ENCODE measurements at places on chromosomes 12 and 14.

DNA sequence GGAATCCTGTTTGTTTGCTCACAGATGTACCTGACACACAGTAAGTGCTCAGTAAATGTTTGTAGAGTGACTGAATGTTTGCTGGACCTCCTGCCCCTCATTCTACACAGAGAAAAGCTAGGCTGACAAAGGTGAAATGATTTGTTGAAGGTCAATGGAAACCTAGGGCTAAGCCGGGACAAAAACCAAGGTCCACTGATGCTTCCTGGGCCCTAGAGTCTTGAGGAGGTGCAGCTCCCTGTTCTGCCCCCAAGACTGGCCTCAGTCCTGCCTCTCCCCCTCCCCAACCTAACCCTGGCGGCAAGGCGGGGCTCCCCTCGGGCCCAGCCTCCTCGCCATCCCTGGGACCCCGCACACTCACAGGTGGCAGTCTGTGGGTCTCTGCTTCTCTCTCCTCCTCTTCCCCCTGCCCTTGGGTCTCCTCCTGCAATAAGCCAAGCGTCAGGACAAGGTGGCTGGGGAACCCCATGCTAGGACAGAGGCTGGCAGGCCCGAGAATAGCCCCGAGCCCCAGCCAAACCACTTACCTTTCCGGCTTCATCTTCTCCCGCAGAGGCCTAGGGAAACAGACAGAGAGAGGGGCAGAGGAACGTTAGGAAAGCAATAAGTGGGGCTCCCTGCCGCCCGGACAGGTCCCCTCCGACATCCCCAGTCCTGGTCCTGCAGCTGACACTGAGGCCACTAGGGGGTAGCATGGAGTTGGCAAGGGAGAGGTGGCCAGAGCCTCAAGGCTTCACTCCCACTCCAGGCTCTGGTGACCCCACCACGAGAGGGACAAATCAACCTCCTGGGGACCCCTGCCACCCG is 9.3 kb downstream of the PGF start:
- peak; percentile 56 for DNase-seq
- H3K4me3 ChIP-seq, result no peak overlapping the region
- peaks cover 11% of the 10 kb centered on the region for H3K27me3 ChIP-seq
- H3K4me1 ChIP-seq, result peaks cover 20% of the 10 kb centered on the region
- no peaks in the 10 kb centered on the region for H3K36me3 ChIP-seq

GRCh38 chr14:23793532-23793931 is 157.4 kb downstream of the DHRS2 start:
- no peak for DNase-seq
- H3K4me3 ChIP-seq, result no peak overlapping the region
- H3K36me3 ChIP-seq, result peaks cover under 1% of the 10 kb centered on the region

GRCh38 chr12:50083301-50083700 is 1.8 kb upstream of the SMARCD1 start:
- H3K27ac ChIP-seq, result peak overlapping the region; percentile 25
- peaks cover 13% of the 10 kb centered on the region for H3K36me3 ChIP-seq
- DNase-seq, result no peak
- H3K4me1 ChIP-seq, result peaks cover 28% of the 10 kb centered on the region

- no peak for DNase-seq
- H3K27me3 ChIP-seq, result peaks cover 25% of the 10 kb centered on the region
- H3K27ac ChIP-seq, result peak within 1 kb of the TSS; percentile 67
- H3K4me3 ChIP-seq, result peak within 1 kb of the TSS; percentile 79
These were observed at the start of gene CMKLR1 for GRCh38 chr12:108338915-108339657. CMKLR1 (minus strand) TSS chr12:108339311; CDS start chr12:108293591, 45,720 bp downstream.

DNA sequence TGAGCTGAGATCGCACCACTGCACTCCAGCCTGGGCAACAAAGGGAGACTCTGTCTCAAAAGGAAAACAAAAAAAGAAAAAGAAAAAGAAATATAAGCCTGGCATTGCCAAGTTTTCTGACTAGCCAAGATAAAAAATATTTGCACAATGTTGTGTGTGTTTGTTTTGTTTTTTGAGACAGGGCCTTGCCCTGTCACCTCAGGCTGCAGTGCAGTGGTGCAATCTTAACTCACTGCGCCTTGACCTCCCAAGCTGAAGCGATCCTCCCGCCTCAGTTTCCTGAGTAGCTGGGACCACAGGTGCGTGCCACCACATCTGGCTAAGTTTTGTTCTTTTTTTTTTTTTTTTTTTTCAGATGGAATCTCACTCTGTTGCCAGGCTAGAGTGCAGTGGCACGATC is 5.5 kb upstream of the C12orf43 start:
- no peak overlapping the region for H3K27ac ChIP-seq
- no peak for DNase-seq
- H3K27me3 ChIP-seq, result no peaks in the 10 kb centered on the region

GRCh38 chr12:16350682-16351081 is 3.2 kb downstream of the MGST1 start:
- H3K4me1 ChIP-seq, result no peaks in the 10 kb centered on the region
- no peak overlapping the region for H3K4me3 ChIP-seq
- DNase-seq, result no peak
- H3K27ac ChIP-seq, result no peak overlapping the region

- peaks cover 42% of the 10 kb centered on the region for H3K4me1 ChIP-seq
- peaks cover 13% of the 10 kb centered on the region for H3K36me3 ChIP-seq
- DNase-seq, result no peak
- peak overlapping the region; percentile 69 for H3K27ac ChIP-seq
These were observed 795 bp upstream of the PXN start for GRCh38 chr12:120266180-120266870.

GRCh38 chr12:14936224-14936861 is 2.0 kb downstream of the ERP27 start:
- H3K4me3 ChIP-seq, result no peak overlapping the region
- H3K4me1 ChIP-seq, result peaks cover 38% of the 10 kb centered on the region
- H3K27me3 ChIP-seq, result no peaks in the 10 kb centered on the region

DNA sequence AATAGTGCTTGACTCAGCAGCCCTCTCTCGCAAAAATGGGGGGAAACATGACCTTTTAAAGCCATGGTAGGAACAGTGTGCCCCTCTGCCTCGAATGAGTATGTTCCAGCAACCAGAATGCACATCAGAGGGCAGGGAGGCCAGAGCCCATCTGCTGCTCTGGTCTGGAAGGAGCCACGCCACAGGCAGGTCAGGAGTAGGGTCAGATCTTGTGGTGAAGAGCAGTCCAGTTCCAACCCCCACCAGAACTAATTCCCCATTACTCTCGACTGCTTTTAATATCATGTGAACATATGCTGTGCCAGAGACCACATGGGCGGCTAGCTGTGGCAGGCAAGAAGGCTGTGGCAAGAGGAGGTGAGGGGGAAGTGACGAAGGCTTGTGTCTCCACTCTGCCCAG is 34.6 kb upstream of the TMX1 start:
- H3K4me1 ChIP-seq, result no peaks in the 10 kb centered on the region
- H3K27me3 ChIP-seq, result peaks cover 63% of the 10 kb centered on the region
- DNase-seq, result no peak
- H3K27ac ChIP-seq, result no peak overlapping the region
- H3K4me3 ChIP-seq, result no peak overlapping the region

DNA sequence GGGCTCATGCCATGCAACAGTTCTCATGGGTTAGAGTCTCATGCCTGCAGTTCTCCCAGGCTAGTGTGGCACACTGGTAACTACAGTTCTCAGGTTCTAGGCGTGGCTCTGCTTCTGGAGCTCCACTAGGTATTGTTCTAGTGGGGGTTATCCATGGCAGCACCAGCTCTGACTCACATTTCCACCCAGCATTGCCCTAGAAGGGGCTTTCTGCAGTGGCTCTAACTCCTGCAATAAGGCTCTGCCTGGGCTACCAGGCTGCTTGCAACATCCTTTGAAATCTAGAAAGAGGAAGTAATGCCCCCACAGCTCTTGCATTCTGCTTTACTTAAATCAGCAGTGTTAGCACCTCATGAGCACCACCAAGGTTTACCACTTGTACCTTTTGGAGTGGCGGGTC is 220.3 kb upstream of the ARID2 start:
- no peak overlapping the region for H3K4me3 ChIP-seq
- DNase-seq, result no peak
- no peaks in the 10 kb centered on the region for H3K4me1 ChIP-seq
- no peaks in the 10 kb centered on the region for H3K36me3 ChIP-seq
- no peak overlapping the region for H3K27ac ChIP-seq

DNA sequence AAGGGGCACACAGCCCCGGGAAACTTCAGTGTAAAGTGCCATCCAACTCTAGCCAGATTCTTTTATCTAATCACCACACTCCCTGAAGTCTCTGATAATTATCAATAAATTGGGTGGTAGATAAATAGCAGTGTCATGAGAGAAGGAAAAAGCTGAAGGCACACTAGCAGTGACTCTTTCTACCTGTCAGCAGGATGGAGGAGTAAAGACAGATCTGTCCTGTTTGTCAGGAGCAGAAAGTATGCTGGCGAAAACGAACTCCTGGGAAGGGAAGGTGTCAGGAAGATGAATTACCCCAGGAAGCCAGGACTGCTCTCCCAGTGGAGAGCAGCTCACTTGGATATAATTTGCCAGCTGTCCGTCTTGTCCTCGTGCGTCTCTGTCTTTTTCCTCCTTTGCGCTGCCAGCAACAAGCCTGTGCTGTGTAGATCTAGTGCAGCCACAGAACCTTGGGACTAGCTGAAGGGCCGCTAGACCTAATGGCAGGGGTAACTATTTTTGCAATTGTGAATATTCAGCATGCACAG is 981.9 kb downstream of the DIO2 start:
- H3K27me3 ChIP-seq, result no peaks in the 10 kb centered on the region
- no peaks in the 10 kb centered on the region for H3K36me3 ChIP-seq
- no peak overlapping the region for H3K4me3 ChIP-seq
- DNase-seq, result no peak
- no peaks in the 10 kb centered on the region for H3K4me1 ChIP-seq

- no peak for DNase-seq
- no peaks in the 10 kb centered on the region for H3K27me3 ChIP-seq
- peaks cover 14% of the 10 kb centered on the region for H3K36me3 ChIP-seq
- peak overlapping the region; percentile 92 for H3K27ac ChIP-seq
- peaks cover 24% of the 10 kb centered on the region for H3K4me1 ChIP-seq
These were observed 668 bp downstream of the MRPS35 start for GRCh38 chr12:27711317-27711682.

GRCh38 chr12:108853426-108853825 is 4.0 kb downstream of the SSH1 start:
- DNase-seq, result no peak
- H3K27ac ChIP-seq, result peak overlapping the region; percentile 63
- H3K4me1 ChIP-seq, result peaks cover 45% of the 10 kb centered on the region
- peaks cover 12% of the 10 kb centered on the region for H3K36me3 ChIP-seq

DNA sequence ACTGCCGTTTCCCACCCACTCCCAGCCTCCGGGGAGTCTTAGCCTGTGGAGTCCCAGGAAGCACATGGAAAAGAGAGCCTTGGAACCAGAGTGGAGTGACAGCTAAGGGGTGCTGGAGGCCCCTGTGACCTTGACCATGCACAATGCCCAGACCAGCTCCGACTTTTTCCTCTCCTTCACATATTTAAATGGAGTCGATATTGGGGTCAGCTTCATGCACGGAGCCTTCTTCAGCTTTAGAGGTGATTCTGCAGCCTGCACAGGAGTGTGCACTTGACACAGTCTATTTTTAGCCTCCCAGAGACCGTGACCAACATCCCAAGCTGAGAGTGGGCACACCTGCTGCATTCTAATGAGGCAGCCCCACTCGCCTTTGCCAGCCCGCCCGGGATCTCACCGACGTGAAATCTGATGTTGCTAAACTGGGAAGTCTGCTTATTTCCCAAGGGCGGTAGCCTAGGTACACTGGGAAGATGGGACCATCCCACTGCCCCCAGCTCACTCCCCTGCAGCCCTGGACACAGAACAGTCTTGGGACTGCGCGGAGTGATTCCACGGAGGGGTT is 47.5 kb downstream of the PRMT8 start:
- H3K27ac ChIP-seq, result no peak overlapping the region
- no peaks in the 10 kb centered on the region for H3K36me3 ChIP-seq
- peaks cover 30% of the 10 kb centered on the region for H3K27me3 ChIP-seq
- H3K4me3 ChIP-seq, result no peak overlapping the region

DNA sequence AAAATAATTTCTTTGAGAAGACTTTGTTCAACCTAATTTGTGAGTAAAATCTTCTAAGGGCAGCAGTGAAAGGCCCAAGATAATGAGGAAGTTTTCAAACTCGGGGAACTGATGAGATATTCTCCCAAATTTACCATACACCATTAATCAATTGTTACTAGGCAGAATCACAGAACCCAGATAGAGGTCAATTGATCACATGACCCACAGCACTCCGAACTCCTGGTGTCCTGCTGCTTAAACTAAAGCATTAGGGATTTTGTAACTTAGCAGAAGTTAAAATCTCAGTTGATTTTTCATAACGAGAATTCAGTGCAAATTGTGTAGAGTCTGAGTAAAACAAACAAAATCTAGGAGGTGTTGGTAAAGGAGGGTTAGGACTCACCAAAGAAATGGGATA is 207.8 kb downstream of the C12orf42 start:
- H3K36me3 ChIP-seq, result peaks cover 5% of the 10 kb centered on the region
- DNase-seq, result no peak
- no peak overlapping the region for H3K4me3 ChIP-seq
- H3K27ac ChIP-seq, result no peak overlapping the region

DNA sequence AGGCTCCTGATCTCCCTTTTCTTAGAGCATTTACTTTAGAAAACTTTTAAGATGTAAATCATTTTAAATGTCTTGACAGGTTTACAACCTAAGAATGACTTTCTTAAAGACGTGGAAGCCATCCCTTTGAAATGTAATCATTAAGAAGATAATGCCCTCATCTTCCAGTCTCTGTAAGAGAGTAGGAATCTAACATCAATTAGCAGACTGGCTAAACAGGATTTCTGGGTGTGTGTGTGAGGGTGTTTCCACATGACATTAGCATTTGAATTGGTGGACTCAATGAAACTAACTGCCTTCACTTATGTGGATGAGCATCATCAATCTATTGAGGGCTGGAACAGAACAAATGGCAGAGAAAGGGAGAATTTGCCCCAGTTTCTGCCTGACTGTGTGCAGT is 329.5 kb downstream of the RPL10L start:
- no peaks in the 10 kb centered on the region for H3K36me3 ChIP-seq
- H3K4me1 ChIP-seq, result no peaks in the 10 kb centered on the region
- H3K4me3 ChIP-seq, result no peak overlapping the region
- no peak overlapping the region for H3K27ac ChIP-seq

DNA sequence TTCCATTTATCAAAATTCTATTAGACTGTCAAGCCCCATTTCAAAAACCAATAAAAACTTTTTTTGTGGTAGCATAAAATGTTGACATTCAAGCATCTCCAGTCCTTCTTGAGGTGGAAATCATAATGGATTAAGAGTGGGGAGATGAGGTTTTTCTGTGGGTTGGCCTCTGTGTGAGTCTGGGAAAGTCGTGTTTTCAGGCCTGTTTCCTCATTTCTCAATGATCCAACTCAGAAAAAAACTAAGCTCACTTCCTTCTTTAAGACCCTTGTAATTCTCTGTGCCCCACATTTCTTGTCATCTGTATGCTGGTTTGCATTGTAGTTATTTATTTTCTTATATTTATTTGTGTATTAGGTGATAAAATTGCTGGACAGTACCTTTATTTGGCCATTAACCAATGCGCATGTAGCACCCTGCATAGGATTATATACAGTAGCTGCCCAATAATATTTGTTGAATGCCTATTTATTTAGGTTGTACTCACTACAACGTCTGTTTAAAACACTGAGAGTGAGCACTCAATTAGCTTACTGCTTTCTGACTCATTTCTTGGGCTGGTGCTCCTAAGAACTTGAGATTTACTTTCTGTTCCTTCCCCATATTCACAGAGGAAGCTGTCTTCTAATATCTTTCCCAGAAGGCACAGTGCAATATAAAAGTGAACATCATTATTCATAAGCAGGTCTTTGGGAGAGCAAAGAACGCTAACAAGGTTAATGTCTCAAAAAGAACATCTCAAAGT is 121.9 kb downstream of the DNAI7 start:
- peaks cover 35% of the 10 kb centered on the region for H3K4me1 ChIP-seq
- H3K36me3 ChIP-seq, result peaks cover 31% of the 10 kb centered on the region
- H3K4me3 ChIP-seq, result no peak overlapping the region

Measured in central memory CD8-positive, alpha-beta T cell (primary cell).